ENCODE measurements at places on chromosomes 3 and 15. TPM values are rescaled to one million over a fixed set of nuclear protein-coding genes. Genes with fewer than 3 reads are reported as not detected.

GRCh38 chr3:31227131-31227562, 305.6 kb upstream of the STT3B start:
- no peak overlapping the region for H3K4me3 ChIP-seq
- no peak for DNase-seq
- H3K36me3 ChIP-seq: peaks cover 7% of the 10 kb centered on the region
- H3K27ac ChIP-seq: no peak overlapping the region

DNA sequence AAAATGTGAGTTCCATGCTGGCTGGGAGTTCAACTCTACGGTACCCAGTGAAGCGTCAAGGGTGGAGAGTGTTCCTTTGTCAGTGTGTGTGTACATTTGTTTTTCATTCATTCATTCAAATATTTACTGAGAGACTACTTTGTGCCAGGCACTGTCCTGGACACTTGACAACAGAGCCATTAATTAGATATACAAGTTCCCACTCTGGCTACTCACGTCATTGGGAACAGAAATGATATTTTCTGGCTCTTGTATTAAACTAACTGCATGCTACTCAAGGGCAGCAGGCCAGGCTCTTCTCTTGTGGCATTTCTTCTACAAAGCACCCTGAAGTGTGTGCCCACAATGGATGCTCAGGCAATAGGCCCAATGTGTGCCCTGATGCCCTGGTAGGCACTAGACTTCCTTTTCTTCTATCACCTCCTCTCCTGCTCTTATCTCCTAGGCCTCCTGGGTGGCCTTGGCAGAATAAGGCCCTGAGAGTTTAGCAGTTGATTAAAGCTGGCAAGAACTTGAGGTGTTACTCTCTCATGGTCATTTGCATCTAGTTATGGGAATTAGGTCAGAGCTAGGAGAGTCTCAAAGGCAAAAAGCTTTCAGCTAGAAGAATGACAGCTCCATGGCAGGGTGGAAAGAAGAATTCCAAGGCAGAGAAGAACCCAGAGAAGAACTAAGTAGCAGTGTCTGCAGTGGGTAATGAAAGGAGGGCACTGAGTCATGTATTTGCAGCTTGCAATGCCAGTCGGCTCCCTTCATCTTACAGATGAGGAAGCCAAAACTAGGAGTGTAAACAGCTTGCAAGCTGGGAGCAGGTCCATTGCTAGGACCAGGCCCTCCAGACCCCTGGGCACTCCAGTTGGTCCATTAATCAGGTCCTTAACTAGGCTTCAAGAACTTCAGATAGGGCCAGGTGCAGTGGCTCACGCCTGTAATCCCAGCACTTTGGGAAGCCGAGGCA, 14.0 kb upstream of the SMAD3 start:
- peak overlapping the region; percentile 71 for H3K27ac ChIP-seq
- peaks cover 37% of the 10 kb centered on the region for H3K4me1 ChIP-seq
- peaks cover 11% of the 10 kb centered on the region for H3K36me3 ChIP-seq
- H3K4me3 ChIP-seq: no peak overlapping the region
- H3K27me3 ChIP-seq: no peaks in the 10 kb centered on the region

DNA sequence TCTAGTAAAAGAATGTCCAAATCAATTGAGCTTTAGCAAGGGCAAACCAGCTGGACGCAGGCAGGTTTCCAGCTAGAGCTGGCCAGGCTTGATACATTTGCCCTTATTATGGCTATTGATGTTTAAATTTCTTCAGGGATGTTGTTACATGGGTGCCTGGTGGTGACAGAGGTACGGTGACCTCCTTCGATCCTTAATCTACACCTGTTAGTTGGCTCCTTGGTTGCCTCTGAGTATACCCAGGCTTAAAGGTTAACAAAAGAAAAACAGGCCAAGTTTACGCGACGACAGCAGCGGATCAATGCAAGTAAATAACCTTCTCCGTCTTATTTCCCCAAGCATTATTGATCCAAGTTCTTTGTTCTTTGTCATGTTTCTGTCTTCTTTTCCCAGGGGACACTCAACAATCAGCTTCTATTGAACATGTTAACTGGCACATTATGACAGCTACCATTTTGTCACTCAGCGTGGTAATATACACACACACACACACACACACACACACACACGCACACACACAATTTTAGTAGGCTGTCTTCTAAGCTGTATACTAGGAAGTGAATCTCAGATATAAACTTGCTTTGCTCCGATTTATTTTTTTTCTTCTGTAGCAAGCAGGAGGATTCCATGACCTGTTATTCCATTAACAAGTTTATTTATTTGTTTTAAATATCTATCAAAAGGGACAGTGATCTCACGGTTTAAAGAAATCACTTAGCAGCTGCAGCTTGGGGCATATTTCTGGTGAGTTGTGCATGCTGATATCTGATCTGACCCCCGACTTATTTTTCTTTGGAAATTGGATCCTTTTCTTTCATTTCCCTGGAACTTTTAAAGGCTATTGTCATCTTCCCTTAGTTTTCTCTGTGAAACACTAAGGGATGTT, 844.7 kb downstream of the MCTP2 start:
- H3K27me3 ChIP-seq: no peaks in the 10 kb centered on the region
- H3K27ac ChIP-seq: no peak overlapping the region
- no peak for DNase-seq
- H3K4me1 ChIP-seq: no peaks in the 10 kb centered on the region

DNA sequence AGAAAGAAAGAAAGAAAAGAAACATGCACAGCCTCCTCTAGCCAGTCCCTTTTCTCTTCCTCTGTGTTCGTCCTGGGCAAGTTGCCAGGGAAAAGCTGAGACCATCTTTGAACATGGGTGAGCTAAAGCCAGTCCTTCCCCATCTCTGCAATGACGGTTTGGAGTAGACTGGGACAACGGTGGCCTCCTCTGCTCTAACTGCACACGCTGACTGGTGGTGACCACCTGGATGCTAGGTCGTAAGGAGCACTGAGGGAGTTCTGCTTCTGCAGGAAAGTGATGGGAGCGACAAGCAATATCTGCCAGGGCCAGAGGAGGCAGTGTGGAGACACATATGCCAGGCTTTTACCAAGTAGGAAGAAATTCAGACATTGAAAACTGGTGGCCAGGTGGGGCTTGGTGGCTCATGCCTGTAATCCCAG, 111.7 kb downstream of the NUP210 start:
- no peaks in the 10 kb centered on the region for H3K36me3 ChIP-seq
- no peak overlapping the region for H3K4me3 ChIP-seq
- peak; percentile 49 for DNase-seq
- no peaks in the 10 kb centered on the region for H3K27me3 ChIP-seq
- H3K4me1 ChIP-seq: no peaks in the 10 kb centered on the region

DNA sequence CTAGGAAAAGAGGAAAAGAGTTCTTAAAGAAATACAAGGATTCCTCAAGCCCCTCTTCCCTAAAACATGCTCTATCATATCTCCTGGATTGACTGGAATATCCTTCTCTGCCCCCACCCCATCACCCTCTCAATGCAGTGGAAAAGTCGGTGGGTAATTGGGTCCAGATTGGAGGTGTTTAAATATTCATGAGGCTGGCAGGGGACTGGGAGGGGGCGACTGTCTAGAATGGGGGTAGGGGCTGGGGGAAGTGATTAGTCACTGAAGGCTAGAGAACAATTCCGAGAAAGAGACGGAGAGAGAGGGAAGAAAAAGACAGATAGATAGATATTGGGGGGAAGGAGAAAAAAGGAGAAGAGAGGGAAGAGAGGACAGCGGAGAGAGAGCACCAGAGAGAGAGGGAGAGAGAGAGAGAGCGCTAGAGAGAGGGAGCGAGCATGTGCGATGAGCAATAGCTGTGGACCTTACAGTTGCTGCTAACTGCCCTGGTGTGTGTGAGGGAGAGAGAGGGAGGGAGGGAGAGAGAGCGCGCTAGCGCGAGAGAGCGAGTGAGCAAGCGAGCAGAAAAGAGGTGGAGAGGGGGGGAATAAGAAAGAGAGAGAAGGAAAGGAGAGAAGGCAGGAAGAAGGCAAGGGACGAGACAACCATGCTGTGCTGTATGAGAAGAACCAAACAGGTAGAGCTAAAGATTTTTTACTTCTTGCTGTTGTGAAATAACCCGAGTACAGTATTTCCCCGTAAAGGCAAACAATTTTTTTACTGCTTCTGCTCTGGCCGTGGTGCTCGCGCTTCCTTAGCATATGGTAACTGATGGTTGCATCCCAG, at the start of gene GAP43:
GAP43 (plus strand) TSS at position 467 of the 825 bp plus-strand sequence; CDS start at position 647, 180 bp downstream.
- H3K27me3 ChIP-seq: no peaks in the 10 kb centered on the region
- DNase-seq: no peak
- no peaks in the 10 kb centered on the region for H3K36me3 ChIP-seq
- no peaks in the 10 kb centered on the region for H3K4me1 ChIP-seq
- no peak within 1 kb of the TSS for H3K27ac ChIP-seq

DNA sequence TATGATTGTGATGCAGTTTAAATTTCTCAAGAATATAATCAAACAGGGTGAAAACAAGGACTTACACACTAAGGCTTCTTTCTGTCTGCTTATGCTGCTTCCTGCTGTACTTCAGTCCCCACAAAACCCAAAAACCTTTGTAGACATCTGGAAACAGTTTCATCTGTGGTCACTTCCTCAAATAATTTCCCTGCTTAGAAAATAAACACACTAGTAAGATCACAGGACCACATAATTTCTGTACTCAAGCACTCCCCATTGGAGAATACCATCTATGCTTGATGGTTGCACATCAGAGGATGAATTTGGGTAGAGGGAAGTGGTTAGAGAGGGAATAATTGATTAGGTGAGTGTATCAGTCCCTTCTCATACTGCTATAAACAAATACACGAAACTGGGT, 266.2 kb downstream of the LSAMP start:
- no peak for DNase-seq
- peaks cover 11% of the 10 kb centered on the region for H3K27me3 ChIP-seq
- H3K4me3 ChIP-seq: no peak overlapping the region

GRCh38 chr3:128488991-128489673, 3.9 kb downstream of the GATA2 start:
- H3K36me3 ChIP-seq: no peaks in the 10 kb centered on the region
- peaks cover 4% of the 10 kb centered on the region for H3K4me1 ChIP-seq
- H3K27me3 ChIP-seq: peaks cover 24% of the 10 kb centered on the region

DNA sequence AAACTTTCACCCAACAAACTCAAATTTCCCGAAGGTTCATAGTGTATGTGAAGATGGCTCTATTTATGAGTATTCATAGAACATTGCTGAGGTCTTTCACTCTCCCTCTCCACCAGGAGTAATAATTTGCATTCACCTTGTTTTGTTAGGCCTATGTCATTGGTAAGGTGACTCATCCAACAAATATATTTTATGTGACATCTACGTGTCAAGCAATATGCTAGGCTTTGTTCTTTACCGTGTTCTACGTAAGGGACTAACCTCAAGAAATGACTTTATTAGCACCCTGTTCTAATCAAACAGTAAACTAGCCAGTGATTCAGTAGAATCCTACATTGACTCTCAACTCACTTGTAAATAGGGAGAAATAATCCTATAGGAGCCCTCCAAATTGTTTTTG, 334.4 kb downstream of the FGF12 start:
- no peak overlapping the region for H3K27ac ChIP-seq
- DNase-seq: no peak
- no peaks in the 10 kb centered on the region for H3K4me1 ChIP-seq
- no peaks in the 10 kb centered on the region for H3K27me3 ChIP-seq
- H3K4me3 ChIP-seq: no peak overlapping the region

GRCh38 chr3:100994187-100994586, 966 bp upstream of the ABI3BP start:
- H3K4me3 ChIP-seq: no peak overlapping the region
- H3K36me3 ChIP-seq: no peaks in the 10 kb centered on the region
- no peaks in the 10 kb centered on the region for H3K27me3 ChIP-seq

DNA sequence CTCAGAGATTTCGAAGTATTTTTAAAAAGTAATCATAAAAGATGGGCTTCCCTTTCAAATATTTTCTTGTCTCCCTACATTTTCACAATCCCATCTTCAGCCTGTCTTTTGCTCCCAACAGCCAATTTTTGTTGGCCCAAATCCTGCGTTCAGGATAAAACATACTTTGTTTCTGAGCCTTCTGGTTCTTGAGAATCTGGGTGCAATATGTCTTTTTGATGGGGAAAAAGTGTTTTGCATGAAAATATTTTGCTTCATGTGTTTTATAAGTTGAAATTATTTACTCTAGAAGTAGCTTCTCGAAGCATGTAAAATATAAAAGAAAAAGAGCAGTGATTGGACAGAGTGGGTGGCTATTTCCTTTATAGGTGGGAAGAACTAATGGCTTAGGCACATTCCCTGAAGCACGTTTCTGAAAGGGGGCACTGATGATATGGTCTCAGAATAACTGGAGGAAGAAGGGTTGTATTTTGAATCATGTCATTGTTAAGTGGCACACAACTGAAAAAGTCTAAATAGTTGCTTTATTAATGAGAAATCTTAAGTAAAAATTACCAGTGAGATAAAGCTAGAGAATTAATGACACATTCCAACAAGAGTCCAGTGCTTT, 3.9 kb downstream of the UNC13C start:
- no peaks in the 10 kb centered on the region for H3K4me1 ChIP-seq
- H3K27ac ChIP-seq: no peak overlapping the region
- no peaks in the 10 kb centered on the region for H3K36me3 ChIP-seq

GRCh38 chr3:5009506-5010109, 30.4 kb downstream of the BHLHE40 start:
- H3K27me3 ChIP-seq: no peaks in the 10 kb centered on the region
- H3K4me3 ChIP-seq: no peak overlapping the region
- no peaks in the 10 kb centered on the region for H3K36me3 ChIP-seq
- H3K27ac ChIP-seq: no peak overlapping the region

DNA sequence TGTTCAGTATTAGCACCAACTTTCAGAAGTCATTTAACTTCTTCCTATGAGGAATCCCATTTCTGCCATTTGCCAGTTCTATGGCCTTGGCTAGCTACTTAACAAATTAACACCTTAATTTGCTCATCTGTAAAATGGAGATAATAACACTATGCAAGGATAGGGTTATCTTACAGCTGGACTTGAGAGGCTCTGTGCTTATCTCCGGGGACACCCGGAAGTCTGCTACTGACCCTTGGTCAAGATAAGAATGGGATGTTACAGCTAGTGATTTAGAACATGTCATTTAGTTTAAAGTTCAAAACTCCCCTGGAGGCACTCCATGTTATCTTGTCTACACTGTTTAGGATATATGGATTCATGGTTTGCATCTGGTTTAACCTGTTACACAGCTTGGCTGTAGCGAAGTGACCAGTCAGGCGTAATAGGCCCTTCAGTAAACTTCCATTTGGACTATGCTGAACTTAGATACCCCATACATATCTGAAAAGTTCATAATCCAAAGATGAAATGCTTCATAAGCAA, 156.0 kb upstream of the CD96 start:
- H3K27ac ChIP-seq: no peak overlapping the region
- no peak for DNase-seq
- no peak overlapping the region for H3K4me3 ChIP-seq
- no peaks in the 10 kb centered on the region for H3K4me1 ChIP-seq
- no peaks in the 10 kb centered on the region for H3K27me3 ChIP-seq
- H3K36me3 ChIP-seq: no peaks in the 10 kb centered on the region

DNA sequence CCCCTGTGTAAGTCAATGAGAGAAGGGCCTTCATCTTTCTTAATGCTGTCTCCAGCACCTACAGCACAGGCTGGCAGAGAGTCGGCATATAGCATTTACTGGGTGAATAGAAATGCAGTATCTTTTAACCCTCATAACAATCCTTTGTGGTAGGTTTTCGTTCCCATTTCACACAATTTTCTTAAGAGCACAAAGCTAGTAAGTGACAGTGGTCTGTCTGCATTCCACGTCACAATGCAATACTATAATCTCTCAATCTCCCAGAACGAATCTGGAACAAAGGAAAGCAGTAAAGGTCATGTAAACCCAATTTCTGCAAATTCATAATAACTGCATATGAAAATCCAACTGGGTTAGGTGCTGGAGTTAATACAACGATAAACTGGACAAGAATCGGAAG, 1.4 kb upstream of the ZFAND6 start:
- peak overlapping the region; percentile 16 for H3K4me3 ChIP-seq
- H3K36me3 ChIP-seq: no peaks in the 10 kb centered on the region
- H3K27ac ChIP-seq: no peak overlapping the region
- no peaks in the 10 kb centered on the region for H3K27me3 ChIP-seq
- H3K4me1 ChIP-seq: peaks cover 16% of the 10 kb centered on the region

Gene PLOD2
- total RNA-seq: 149 TPM

Gene RBP2
- not detected for total RNA-seq

Gene SKOR1
- total RNA-seq: 0.17 TPM

Gene ST8SIA2
- not detected for total RNA-seq

Data from MCF 10A (cell line).